ENCODE measurements at places on chromosomes 13 and 19.
A peak's percentile ranks its signal among the peaks of the same experiment; 100 is the strongest.

- no peak for DNase-seq
These were observed 20.9 kb downstream of the TFDP1 start for GRCh38 chr13:113605461-113605860.

DNA sequence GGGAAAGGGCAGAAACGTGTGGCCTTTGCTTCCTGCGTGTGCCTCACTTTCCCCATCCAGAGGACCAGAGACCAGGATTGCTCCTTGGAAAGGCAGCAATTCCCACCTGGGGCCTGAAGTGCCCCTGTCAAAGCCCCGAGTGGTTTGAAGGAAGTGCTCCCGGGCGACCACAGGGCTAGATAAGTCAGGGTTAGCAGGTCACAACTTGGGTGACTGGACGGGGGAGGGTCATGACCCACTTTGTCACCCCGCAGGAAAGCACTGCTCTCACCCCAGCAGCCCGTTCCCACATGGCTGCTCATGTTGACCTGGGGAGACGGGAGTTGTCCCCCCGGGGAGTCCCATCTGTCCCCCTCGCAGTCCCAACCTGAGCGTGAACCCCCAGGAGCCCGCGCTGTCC lies 459 bp downstream of the PRAM1 start:
- DNase-seq: no peak

DNA sequence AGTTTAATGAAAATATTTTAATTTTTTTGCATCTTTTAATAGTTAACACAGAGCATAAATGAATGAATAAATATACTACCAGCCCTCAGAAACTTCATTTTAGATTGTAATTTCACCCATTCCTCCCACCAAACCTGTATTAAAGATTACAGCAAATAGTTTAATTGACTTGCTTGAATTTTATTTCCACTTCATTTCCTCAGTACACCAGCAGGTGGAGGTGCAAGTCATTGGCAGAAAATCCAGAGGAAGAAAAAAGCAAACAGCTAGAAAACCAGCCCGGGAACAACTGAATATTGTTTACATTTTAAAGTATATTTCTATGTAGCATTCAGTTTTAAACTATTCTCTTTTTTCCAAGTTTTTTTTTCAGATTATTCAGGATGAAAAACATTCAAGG lies 177.8 kb downstream of the OLFM4 start:
- no peak for DNase-seq

DNA sequence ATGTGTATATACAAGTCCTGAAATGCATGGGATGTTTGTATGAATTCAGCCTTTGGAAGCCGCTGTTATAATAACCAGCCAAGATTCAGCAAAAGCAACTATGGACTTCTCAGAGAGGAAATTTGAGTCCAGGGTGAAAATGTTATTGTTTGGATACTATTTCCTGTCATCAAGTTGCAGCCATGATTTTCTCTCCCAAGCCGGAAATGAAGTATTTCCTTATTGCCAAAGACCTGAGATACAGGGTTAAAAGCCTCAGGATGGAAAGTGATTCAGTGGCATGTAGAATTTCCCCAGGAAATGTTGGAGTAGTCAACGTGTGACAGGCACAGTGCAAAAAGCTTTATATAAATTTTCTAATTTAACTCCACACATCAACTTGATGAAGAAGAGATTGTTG lies 133.9 kb downstream of the IRS2 start:
- DNase-seq: no peak

GRCh38 chr13:36046672-36047071 lies 84.5 kb downstream of the DCLK1 start:
- no peak for DNase-seq

DNA sequence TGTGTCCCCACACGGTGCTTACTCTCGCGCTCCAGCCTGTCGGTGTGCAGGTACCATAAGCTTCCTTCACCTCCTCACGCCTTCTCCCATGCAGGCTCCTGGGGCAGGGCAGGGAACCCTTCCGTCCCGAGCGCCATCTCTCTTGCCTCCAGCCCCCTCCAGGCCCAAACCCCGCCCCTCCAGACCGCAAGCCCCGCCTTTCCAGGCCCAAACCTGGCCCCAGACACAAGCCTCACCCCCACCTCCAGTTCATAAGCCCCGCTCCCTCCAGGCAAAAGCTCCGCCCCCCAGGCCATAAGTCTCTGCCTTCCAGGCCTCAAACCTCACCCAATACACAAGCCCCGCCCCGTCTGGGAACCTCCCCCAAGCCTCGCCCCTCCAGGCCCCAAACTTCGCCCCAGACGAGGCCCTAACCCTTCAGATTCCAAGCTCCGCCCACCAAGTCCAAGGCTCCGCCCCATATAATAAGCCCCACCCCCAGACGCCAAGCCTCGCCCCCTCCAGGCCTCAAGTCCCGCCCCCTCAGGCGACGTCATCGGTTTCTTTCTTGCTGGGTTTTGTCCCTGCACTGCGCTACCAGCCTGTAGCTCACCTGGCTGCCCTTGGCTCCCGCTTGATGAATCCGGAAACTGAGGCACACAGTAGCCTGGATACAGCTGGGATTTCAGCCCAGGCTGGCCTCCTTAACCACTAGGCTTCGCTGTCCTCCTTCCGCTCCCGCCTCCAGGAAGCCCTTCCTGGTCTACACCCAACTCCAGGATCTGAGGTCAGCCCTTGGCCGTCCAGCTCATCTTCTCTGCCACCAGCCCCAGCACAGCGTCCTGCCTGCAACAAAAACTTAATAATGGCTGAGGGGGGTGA lies 16.1 kb downstream of the MKNK2 start:
- peak; percentile 87 for DNase-seq

GRCh38 chr19:11018179-11018578 lies 57.3 kb downstream of the SMARCA4 start:
- peak; percentile 67 for DNase-seq

- no peak for DNase-seq
These were observed 1.7 kb upstream of the FKRP start for GRCh38 chr19:46744005-46744691.

GRCh38 chr13:87244256-87244890 lies 426.8 kb upstream of the SLITRK5 start:
- no peak for DNase-seq

- no peak for DNase-seq
These were observed 15.0 kb downstream of the HAS1 start for GRCh38 chr19:51708811-51709210.

DNA sequence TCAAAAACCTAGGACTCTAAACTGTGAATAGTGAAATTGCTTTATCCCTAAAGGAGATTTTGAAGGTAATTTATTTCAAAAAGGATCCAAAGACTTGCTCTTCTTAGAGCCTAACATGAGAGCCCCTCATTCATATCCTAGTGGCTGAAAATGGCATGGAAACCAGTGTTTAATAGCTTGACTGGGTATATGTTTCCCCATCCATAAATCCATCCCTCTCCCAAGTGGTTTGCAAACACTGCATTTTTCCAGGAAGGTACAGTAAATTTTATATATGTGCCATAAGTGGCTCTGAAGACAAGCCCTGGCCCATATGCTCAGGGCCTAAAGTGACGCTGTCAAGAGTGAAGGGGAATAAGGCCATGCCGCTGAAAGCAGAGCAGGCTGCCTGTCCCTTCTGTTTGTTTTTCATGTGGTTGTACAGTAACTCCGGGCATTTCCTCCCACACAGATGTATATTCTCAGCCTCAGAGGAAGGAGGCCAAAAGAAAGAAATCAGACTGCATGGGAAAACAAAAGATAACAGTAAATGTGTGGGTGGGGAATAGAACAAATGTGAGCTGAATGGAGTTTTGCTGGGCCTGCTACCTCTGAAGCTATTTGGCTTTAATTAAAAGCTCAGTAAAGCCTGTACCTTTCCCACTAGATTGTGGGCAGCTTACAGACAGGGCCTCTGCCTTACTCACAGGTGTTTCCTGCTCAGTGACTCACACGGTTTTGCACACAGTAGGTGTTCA lies 181.9 kb downstream of the PCDH9 start:
- DNase-seq: no peak

DNA sequence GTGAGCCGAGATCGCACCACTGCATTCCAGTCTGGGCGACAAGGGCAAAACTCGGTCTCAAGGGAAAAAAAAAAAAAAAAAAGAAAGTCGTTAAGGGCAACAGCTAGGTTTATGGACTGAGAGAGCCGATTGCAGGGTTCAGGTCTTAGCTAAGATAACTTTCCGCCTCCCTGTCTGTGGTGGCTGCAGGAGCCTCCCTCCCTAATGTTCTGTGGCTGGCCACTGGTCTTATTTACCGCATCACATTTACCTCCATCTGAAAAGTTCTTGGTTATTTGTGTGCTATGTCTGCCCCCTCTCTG lies 722 bp upstream of the CRTC1 start:
- DNase-seq: no peak

GRCh38 chr13:113329656-113330312 lies 32.7 kb downstream of the LAMP1 start:
- DNase-seq: no peak

GRCh38 chr19:55497763-55498162 lies 9.5 kb downstream of the SSC5D start:
- no peak for DNase-seq

DNA sequence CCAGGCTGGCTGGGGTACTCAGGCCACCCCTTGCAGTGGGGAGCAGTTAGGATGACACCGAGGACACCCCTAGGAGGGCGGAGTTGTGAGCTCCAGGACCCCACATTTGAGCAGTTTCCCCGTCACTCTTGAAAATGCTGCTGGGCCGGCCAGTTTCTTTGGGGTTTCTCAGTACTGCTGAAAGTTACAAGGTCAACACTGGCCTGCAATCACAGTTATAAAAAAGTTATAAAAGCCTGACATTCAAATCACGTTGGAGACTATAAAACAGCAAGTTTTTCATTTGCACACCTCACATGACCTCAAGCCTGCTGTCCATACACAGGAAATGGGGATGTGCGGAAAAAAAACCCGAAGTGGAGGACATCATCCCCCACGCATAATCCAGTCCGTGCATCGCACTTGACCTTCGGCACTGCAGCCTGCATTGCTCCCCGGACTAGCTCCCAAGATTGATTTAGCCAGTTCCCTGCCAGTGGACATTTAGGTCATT lies 27.0 kb downstream of the DNM2 start:
- peak; percentile 65 for DNase-seq

- DNase-seq: no peak
These were observed 77.1 kb upstream of the KCTD15 start for GRCh38 chr19:33719366-33720154.

- no peak for DNase-seq
These were observed 214.5 kb downstream of the TDRD3 start for GRCh38 chr13:60611523-60611922.

GRCh38 chr19:37983916-37984315 lies 76.9 kb downstream of the SIPA1L3 start:
- DNase-seq: no peak
